ENCODE measurements at places on chromosomes 2 and 18.

DNA sequence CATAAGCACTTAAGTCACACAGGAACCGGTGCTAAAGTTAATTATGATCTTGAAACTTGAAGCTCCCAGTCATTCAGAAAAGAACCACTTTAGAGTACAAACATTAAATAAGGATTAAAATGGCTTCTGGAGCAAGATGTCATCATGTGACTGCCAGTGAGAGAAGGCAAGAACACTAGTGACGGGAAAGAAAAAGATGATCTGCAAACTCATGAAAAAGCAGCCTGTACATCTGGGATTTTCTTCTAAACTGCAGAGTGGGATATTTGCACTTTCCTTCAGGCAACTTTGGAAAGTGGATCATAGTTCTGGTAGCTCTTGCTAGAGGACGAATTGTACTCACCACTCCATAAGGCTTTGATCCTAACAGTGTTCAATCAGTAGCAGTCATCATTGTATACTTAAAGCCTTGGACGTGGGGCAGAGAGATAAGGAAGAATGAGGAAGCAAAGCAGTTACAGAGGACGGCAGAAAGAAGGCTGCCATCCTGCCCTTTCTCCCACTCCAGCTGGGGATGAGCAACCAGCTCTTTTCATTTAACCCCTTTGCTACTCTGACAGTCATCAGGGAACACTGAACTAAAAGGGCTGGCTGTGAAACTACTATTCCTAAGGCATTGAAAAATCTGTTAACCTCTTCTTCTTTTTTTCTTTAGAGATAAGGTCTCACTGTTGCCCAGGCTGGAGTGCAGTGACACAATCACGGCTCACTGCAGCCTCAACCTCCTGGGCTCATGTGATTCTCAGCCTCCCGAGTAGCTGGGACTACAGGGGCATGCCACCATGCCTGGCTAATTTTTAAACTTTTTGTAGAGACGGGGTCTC is 18.1 kb downstream of the ABHD3 start:
- no peak for DNase-seq

DNA sequence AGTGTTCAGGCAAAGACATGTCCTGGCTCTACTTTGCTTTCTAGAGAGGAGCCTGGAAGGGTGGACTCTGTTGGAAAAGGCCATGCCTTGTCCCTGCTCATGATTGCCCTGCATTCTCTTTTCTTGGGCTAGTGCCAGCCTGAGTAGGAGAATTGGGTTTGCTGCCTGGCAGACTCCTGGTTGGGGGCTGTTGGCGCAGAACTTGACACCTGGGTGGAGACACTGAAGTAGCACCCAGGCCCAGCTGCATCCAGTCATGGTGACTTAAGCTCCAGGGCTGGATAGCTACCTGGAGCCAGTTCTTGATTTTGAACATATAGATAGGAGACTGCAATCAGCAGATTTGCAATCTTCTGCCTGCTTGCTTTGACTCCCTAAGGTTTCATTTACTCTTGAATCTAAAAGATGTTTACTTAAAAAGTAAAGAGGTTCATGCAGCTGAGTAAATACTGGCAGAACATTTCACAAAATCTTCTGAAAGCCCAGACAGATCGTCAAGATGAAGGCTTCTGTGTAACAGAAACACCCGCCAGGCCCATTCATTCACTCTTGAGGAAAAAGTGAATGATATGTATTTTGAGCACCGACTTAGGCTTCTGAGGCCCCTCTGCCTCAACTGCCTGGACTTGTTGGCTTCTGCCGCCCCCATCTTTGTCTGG is 38.0 kb upstream of the YWHAQ start:
- DNase-seq = no peak

GRCh38 chr2:66477135-66477842 is 42.4 kb downstream of the MEIS1 start:
- DNase-seq = no peak

GRCh38 chr2:237261327-237261726 is 152.6 kb downstream of the COL6A3 start:
- DNase-seq = no peak

DNA sequence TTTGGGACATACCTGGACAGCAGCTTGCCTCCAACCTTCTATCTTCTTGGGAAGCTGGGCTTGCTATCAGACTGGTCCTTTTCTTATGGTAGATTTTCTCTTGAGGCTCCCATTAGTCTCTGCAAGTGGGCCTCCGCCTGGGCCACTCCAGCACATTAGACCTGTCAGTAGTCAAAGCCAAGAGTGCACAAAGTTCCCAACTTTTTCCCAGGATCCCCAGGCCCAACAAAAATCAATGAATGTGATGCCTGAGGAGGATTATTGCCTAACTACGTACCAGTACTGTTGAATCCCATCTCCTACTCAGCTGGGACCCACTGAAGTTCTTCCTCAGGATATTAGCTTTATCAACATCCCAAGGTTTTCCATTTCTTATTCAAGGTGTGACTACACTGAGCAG is 51.7 kb downstream of the PROC start:
- no peak for DNase-seq

GRCh38 chr2:63051795-63052333 is 1.2 kb downstream of the OTX1 start:
- DNase-seq = no peak

DNA sequence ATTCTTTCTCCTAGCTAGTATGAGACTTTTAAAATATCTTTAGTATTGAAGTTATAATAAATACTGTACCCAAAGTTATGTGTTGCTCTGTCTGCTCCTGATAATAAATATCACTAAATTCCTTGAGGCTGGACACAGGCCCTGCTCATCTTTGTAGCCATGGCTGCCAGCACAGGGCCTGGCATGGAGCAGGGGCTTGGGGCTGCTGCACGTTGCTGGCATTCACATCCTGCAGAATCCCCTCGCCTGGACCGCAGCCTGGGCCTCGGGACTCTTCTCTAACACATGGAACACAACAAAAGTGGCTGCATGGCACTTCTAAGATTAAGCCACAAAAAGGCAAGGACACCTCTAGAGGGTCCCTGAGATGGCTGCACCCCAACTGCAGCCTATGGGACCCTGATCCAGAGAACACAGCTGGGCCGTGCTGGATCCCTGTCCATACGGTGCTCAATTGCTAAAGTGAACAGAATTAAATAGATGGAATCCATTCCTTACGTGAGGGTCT is 477.5 kb upstream of the MYT1L start:
- DNase-seq = no peak

- DNase-seq = no peak
Observed at GRCh38 chr2:238420878-238421694, 5.6 kb upstream of the ASB1 start.

DNA sequence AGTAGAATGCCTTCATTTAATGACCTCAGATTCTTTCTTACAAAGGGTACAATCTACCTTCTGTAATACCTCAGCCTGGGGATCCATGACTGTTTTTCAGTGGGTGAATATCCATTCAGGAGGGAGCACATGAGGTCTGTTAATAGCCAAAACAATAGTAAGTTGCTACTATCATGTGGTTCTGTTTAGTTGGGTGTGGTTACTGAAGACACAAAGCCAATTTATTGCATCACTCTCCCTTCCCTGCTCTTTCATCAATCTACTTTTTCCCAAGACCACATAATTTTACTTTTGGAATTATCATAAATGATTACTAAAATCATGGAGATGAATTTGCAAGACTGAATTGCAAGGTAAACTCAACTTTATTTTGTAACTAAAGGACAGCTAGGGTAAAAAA is 254.2 kb downstream of the GALNT13 start:
- no peak for DNase-seq

- no peak for DNase-seq
Observed at GRCh38 chr2:195410074-195410671, 246.9 kb upstream of the SLC39A10 start.
